ENCODE measurements at places on chromosomes 2 and 18.
A peak's percentile ranks its signal among the peaks of the same experiment; 100 is the strongest.

DNA sequence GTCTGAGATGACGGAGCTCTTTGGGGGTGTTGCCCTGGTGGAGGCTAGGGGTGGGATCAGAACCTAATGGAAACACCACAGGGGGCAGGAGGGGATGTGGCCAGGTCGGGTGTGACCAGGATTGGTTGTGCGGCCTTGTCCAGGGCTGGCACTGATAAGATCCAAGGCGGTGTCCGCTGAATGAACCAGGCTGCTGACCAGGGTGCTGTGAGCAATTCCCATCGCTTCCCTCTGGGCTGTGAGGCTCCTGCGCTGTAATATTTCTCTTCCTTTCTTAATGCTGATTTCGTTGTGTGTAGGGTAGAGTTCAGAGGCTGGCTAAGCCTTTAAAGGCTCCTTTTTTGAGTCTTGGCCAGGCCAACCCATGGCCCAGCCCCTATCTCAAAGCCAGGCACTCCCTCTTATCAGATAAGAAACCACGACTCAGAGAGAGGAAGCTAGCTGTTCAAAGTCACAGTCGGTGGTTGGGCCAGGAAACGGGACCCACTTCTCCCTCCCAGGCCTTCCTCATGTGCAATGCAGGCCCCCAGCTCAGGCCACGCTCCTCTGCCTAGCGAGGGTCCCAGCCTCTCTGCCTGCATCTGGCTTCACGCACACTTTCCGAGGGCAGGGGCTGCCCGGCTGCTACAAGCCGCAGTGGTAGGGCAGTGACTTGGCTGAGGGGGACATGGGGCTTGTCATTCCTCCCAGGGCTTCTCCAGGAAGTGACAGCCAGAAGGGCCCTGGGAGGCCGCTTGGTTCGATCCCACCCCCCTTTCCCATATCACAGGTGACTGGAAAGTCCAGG, 26.0 kb upstream of the FOSL2 start:
- DNase-seq: peak; percentile 7

GRCh38 chr18:14961991-14962390, 214.0 kb downstream of the ANKRD30B start:
- DNase-seq: no peak

DNA sequence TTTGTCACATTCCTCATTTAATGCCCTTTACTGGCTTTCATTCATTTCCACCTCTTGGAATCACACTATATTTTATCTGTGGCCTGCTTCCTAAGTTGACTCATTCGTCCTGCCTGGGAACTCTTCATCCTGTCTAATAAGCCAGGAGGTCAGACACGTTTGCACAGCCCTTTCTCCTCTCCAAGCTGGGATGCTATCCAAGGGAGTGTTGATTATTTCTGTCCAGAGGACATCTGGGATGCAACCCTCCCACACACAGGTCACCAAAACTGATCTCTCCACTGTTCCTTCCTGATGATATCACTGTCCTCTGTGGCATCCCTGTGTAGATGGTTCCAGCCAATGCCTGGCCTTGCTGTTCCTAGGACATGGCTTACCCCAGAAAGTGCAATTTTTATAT, 79.8 kb upstream of the NOSTRIN start:
- DNase-seq: no peak

GRCh38 chr18:35231052-35231451, 9.8 kb upstream of the ZNF397 start:
- DNase-seq: peak; percentile 60

DNA sequence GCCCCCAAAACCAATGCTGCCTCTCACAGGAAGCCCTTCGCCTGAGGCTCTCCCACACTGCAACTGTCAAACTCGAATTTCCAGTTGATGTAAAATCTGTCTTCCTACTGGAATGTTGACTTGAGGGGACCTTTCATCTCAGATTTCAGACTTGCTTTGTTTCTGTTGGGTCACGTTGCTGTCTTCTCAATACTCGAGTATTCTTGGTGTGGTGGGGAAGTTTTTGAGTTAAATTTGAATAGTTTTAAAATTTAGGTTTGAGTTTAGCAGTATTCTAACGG, 50.8 kb downstream of the AGAP1 start:
- DNase-seq: no peak

GRCh38 chr18:66674286-66674685, 70.4 kb upstream of the CDH19 start:
- DNase-seq: no peak

DNA sequence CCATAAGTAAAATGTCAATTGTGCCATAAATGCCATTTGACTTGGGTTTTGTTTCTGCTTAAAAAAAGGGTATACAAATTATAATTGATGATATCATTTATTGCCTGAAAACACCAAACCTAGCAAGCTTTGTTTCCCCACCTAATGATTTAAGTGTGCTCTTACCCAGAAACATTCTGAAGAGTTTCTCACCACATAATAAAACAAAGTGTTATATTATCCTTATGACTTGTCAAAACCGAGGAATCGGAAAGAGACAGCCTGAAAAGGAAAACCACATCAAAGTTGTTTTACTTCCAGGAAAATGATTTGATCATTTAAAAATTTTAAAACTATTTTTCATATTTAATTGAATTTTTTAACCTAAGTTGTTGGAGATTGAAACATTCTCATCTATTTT, 170.5 kb upstream of the SLC39A10 start:
- DNase-seq: no peak

DNA sequence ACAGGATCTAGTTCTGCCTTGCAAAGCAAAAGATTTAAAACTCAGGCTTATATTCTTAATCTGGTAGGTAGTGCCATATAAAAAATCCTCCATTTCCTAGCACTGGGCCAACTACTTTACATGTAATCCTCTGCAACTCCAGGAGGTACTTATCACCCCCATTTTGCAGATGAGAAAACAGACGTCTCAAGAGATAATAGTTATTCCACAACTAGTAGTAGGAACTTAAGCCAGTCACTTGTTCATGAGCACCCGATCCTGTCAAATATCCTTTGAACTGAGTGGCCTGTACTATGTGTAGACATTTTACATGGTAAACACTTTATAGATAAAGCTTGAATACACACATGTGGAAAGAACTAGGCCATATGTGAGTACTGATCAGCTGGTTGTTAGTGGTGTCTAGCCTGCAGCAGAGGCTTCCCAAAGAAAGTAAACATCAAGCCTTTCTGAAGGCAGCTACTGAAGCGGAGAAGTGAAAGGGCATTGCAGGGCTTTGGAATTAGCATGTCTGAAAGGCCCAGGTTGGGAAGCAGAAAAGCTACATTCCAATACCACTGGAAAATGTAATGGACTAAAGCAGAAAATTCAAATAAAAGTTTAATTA, 48.0 kb downstream of the NAB1 start:
- no peak for DNase-seq

DNA sequence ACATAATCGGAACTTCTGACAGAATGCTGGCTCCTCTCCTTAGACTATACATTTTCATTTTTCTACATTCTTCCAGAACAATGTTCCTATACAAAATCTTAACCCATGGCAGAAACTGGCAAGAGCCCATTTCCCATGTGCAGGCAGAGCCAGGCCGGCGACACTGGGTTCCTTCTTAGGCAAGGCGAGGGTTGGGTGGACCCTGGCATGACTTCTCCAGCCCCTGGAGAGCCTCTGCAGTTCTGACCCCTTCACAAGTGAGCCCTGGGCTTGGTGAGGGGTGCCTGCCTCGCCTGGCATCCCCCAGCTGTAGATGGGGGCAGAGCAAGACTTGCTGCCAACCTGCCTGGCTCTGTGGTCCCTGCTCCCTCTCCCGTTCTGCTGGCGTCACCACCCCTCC, 5.0 kb downstream of the GYPC start:
- DNase-seq: no peak

DNA sequence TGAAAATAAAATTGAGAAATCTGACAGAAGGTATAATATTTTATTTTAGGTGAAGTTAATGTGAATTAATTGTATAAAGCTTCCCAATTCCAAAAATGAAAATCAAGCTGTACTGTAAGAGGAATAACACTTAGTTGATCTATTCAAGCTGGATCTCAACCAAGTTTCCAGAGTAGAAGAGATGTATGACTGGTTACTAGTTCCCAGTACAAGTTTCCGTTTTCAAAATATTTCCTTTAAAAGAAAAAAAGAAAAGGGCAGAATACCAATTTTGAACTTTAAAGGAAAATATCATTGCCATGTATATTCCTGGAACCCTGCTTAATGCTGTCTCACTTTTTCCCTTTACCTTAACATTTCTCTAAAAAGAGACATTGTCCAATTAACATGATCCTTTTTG, 308.5 kb downstream of the IRS1 start:
- DNase-seq: no peak

All from stimulated activated CD4-positive, alpha-beta T cell treated with anti-CD3 and anti-CD28 coated beads, Interleukin-15, amount 100 ng/mL, for 1 hour (primary cell).